Sigmoid colon (tissue), 7 donors: ENCODE measurements at places on chromosomes 1 and 21. TPM values are rescaled to one million over a fixed set of nuclear protein-coding genes. Genes with fewer than 3 reads are reported as not detected.

FAM131C gene
- 0.81 TPM for total RNA-seq

GBP5 gene
- total RNA-seq: 0.83 TPM

ESPN gene
- total RNA-seq: 1.3 TPM

LRRN2 gene
- 4.9 TPM for total RNA-seq

E2F2 gene
- not detected for total RNA-seq

HNRNPCL4 gene
- not detected for total RNA-seq

WNT3A gene
- total RNA-seq: not detected

TNFRSF4 gene
- not detected for total RNA-seq

C21orf58 gene
- total RNA-seq: 1.4 TPM

OR2T29 gene
- not detected for total RNA-seq

PFKL gene
- total RNA-seq: 38.0 TPM

ACTL8 gene
- not detected for total RNA-seq

PAX7 gene
- not detected for total RNA-seq

USH2A gene
- not detected for total RNA-seq

PGLYRP3 gene
- total RNA-seq: not detected

ADAMTS1 gene
- 104 TPM for total RNA-seq

NCAM2 gene
- 17.1 TPM for total RNA-seq

LCK gene
- total RNA-seq: 0.36 TPM

RIPPLY3 gene
- not detected for total RNA-seq

CFHR4 gene
- total RNA-seq: not detected

MYOC gene
- 31.0 TPM for total RNA-seq

WDR64 gene
- total RNA-seq: not detected

SPRR2F gene
- not detected for total RNA-seq

LCE3D gene
- not detected for total RNA-seq

PRR9 gene
- not detected for total RNA-seq

DIRAS3 gene
- total RNA-seq: 1.9 TPM

RAB13 gene
- 34.3 TPM for total RNA-seq

TRABD2B gene
- 1.1 TPM for total RNA-seq

CYP4Z1 gene
- total RNA-seq: 0.36 TPM
